ENCODE measurements at places on chromosomes 4 and X.

GRCh38 chr4:11805842-11806241, 377.1 kb upstream of the HS3ST1 start:
- DNase-seq: no peak

DNA sequence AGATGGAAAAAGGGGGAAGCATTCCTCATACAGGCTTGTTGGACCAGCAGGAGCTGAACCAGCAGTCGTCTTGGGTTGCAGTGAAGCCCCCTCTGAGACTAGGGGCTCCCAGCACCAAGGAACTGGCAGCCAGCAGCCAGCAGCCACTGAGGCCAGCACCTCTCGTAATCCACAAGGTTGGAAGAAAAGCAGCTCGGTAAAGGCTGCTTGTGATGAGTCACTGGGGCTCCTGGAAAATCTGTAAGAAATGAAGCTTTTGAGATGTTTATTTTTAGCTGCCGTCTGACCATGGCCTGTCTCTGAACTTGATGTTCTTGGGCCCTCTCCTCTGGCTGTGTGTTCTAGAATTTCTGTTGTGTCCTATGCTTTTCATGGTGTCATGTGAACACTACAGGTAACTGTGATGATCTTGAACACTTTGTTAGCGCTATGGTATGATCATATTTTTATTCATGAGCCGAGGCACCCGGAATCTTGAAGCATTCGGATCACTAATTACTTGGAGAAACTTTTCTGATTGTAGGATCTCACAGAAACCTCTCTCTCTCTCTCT, 18.6 kb downstream of the CLCN4 start:
- DNase-seq: peak; percentile 78

- peak; percentile 10 for DNase-seq
Measured at GRCh38 chr4:25345744-25346143, 31.3 kb upstream of the ANAPC4 start.

DNA sequence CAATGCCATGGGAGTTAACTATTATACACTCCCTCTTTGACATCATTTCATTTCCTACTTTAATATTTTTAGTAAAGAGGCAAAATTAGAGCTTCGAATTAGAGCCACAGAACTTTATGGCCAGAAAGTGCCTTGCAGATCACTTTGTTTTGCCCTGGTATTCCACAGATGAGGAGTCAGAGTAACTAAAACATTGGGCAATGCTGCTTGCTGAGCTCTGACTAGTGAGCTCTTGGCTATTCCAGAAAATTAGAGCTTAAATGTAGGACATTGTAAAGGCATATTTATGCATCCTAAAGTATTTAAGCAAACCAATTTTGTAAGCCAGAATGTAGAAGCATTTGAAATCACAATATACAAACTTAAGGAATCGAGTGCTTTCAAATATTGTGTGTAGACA, 6.3 kb upstream of the ZNF827 start:
- DNase-seq: no peak

- DNase-seq: peak; percentile 86
Measured at GRCh38 chr4:165394275-165394674, 15.5 kb downstream of the CPE start.

DNA sequence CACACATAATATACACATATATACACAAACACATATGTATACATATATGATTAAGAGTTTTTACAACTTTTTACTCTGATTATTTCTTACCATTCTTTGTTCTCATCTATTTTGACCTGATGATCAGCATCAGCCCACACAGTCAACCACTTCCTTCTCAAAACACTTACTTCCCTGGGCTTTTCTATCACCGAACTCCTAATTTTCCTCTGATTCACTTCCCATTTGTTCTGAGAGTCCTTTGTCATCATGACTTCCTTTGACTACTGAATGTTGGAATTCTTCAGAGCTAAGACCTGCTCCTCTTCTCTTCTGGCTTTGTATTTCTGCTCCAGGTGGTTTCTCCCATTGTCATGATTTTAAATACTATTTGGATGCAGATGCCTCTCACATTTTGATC, 209.5 kb upstream of the AFF2 start:
- no peak for DNase-seq

- peak; percentile 10 for DNase-seq
Measured at GRCh38 chr4:153764601-153765368, 5.0 kb upstream of the RNF175 start.

DNA sequence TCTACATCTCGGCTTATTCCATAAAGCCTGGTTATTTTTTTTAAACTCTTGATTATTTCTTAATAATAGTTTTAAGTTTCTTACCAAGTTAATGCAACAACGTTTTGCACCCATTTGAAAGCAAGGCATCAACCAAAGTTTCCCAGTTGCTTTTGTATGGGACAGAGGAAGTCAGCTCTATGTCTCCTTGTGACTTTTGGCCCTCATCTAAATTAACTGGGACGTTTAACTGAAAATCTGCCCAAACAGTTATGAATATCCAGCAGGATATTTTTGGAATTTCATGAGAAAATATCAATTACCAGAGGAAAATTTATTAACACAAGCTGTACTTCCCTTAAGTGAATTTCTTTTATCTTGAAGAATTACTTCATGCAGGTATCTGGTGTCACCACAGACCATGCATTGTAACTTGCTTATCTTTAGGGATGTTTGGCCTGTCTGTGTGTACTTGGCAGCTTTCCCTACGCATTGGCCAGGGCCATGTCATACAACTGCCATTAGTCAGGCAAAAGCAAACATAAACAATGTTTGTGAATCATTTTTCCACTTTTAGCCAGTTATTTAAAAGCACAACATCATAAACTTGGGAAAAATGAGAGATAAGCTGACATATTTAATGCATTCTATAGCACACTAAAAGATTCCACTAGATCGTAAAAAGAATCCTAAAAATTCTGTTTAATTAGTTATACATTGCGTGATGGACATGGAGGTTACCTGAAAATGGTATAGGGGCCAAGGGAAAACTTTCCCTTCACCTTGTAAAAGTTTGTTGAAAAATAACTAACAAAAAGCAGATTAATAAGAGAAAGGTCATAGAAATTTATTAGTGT, 101.4 kb upstream of the PDE5A start:
- peak; percentile 97 for DNase-seq

DNA sequence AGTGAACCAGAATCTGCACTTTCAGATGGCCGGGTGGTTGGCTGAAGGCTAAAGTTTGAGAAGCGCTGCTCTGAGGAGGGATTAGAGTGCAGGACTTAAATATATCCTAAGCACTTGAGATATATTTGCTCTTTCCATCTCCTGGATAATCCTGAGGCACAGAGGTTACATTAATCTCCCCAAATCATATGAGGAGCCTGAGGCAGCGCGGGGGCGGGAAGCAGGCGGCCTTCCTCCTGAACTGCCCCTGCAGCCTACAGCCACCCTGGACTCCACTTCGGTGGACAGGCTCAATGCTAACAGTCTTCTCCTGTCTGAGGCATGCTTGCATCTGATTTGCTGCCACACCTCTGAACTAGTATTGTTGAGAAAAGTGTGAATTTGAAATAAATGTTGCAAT, 72.5 kb downstream of the AFAP1 start:
- DNase-seq: no peak

GRCh38 chr4:109206620-109207019, 95.8 kb downstream of the COL25A1 start:
- DNase-seq: peak; percentile 3

- peak; percentile 68 for DNase-seq
Measured at GRCh38 chrX:13396924-13397323, 77.1 kb upstream of the ATXN3L start.

GRCh38 chr4:23269566-23269965, 576.8 kb downstream of the GBA3 start:
- DNase-seq: no peak

DNA sequence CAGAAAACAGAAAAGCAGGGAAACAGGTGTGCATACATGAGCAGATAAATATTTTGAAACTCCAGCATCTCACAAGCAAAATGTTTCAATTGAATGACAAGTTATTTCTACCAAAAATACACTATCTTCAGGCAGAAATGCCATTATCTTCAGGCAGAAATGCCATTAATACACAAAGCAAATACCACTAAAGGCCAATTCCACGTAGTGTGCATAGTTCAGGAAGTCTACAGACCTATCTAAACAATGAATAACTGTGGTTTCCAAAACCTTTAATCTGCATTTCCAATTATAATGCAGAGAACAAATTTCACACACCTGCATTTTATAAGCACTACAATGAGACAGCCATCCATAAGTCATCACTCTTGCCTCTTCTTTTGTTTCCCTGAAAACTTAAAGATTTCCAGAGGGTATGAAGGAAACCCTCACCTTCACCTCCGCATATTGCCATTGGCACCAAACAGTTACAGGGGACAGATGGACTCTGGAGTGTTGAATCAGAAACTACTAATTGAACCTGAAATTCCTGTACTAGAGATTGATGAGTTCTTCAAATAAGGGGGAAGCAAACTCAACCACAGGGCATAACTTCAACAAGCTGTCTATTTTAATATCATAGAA, 179.0 kb downstream of the PDGFC start:
- DNase-seq: peak; percentile 65

GRCh38 chrX:136047969-136048368, 62.7 kb downstream of the SLC9A6 start:
- peak; percentile 36 for DNase-seq

- DNase-seq: no peak
Measured at GRCh38 chrX:12972243-12972642, 2.7 kb upstream of the TMSB4X start.

GRCh38 chr4:13765539-13765938, 138.0 kb upstream of the BOD1L1 start:
- no peak for DNase-seq

- no peak for DNase-seq
Measured at GRCh38 chrX:27591938-27592337, 1.8 kb downstream of the DCAF8L2 start.

DNA sequence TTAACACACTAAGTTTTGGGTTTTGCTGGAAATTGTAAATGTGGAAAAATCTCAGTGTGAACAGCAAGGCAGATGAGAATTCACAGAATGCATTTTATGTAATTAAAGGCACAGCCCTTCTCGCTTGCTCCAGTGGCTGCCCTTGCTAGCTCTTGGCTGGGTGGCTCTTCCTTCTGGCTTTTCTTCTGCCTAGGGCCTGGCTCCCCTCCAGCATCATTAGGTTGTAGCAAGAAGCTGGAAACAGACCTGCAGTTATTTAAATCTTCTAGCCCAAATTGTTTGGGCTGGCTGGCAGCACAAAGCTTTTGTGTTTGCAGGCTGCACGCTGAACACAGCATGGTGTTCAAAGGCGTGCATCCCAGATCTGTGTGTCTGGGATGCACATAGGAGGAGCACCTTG, 56.5 kb downstream of the LIMCH1 start:
- peak; percentile 18 for DNase-seq
